Astrocyte (in vitro differentiated cells and primary cell): ENCODE measurements at places on chromosomes 11 and 22. TPM values are rescaled to one million over a fixed set of nuclear protein-coding genes. Genes with fewer than 3 reads are reported as not detected.
A peak's percentile ranks its signal among the peaks of the same experiment; 100 is the strongest.

DNA sequence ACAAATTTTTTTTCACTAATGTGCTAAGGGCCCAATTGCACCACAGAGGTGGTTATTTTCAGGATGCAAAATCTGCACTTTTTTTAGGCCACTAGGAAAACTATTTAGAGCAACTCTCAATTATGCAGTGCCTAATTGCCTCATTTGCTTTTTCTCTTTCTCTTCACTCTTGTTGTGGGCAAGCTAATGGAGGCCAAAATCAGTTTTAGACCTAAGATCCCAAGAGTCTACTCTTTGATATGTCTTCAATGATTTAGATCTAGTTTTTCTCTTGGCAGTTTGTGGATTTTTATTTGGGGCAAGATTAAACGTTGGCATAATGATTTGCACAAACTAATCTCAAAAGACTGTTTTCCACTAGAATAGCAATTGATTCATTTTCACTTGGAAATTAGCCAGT, 1996.9 kb downstream of the LRRC4C start:
- no peak for DNase-seq

GRCh38 chr11:59459916-59460315, 3.2 kb downstream of the OR4D6 start:
- no peak for DNase-seq

Gene C22orf15
- total RNA-seq: 0.38 and 0.39 TPM in 2 replicates

DNA sequence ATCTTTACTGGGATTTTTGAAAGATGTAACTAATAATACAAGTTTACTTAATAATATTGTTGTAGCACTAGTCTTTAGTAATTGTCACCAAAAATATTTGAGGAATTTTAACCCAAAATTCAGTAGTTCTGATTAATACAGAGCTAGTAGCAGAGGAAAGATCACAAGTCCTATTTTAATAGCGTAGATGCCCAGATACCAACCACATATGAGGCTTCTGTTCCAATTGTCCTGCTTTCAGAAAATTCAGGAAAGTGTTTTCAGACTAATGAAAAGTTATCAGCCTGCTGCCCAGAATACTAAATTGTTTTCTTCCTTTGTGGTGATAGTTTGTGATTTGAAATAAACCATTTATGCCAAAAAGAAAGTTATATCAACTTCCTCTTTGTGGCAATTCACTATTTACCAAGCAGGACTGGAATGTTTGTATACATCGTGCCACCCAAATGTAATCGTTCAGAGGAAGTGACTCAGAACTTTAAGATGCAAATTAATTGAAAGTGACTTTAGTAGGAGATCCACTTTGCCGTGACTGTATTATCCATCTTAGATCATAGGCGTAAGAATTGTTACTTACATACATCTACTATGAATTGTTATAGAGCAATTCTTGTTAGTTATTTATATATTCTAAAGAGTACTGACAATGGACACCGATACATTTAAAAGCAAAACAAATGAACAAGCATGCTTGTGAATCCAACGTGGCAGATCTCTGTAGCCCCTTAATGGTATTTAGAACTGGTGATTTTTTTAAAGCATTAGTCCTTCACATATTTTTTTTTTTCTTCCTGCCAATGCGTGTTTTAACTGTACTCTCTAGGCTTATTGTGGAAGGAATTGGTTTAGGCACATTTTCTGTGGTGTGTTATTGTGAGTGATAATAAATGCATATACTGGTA, 231.0 kb downstream of the DDX10 start:
- peak; percentile 55 for DNase-seq

GRCh38 chr11:20029193-20029592, 131.1 kb downstream of the DBX1 start:
- no peak for DNase-seq

Gene ROBO4
- total RNA-seq: 0.25 TPM in 1 of 2 replicates, not detected in the other

Gene TTC28
- 23.2 and 24.4 TPM in 2 replicates for total RNA-seq

Gene GAS2L1
- total RNA-seq: 24.3 and 26.0 TPM in 2 replicates

Gene NXPE1
- not detected in 2 replicates for total RNA-seq

Gene PTPN5
- 0.07 TPM in 1 of 2 replicates, not detected in the other for total RNA-seq

Gene OR8G5
- not detected in 2 replicates for total RNA-seq

GRCh38 chr11:61279934-61280659, 15.0 kb downstream of the VWCE start:
- peak; percentile 26 for DNase-seq

DNA sequence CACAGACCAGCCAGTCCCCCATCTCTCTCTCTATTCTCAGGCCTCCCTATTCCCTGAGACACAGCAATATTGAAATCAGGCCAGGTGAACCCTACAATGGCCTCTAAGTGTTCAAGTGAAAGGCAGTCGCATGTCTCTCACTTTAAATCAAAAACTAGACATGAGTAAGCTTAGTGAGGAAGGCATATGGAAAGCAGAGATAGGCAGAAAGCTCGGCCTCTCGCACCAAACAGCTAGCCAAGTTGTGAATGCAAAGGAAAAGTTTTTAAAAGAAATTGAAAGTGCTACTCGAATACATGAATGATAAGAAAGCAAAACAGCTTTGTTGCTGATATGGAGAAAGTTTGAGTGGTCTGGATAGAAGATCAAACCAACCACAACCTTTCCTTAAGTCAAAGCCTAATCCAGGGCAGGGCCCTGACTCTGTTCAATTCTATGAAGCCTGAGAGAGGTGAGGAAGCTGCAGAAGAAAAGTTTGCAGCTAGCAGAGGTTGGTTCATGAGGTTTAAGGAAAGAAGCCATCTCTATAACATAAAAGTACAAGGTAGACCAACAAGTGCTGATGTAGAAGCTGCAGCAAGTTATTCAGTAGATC, 19.8 kb upstream of the MPZL2 start:
- DNase-seq: no peak

GRCh38 chr11:18056561-18057181, 10.6 kb upstream of the TPH1 start:
- no peak for DNase-seq

- DNase-seq: no peak
Observed at GRCh38 chr22:29469755-29470154, 10.3 kb upstream of the NEFH start.

GRCh38 chr11:131896978-131897615, 526.7 kb downstream of the NTM start:
- DNase-seq: no peak

DNA sequence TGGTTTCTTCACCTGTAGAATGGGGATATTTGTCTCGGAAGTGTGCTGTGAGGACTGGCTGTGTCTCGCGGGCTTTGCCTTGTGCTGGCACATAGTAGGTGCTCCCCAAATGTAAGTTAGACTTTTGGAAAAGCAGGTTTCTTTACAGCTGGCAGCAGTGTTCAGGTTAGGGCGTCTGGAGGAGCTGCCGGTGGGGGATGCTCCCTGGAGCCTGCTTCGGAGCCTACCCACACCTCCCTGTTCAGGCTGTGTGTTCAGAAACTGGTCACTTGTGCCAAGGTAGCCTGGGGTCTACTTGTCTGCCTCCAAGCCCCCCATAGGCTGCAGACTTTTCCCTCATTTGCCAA, 60.0 kb downstream of the OTOG start:
- no peak for DNase-seq

GRCh38 chr22:45866126-45866645, 110.8 kb downstream of the WNT7B start:
- no peak for DNase-seq

DNA sequence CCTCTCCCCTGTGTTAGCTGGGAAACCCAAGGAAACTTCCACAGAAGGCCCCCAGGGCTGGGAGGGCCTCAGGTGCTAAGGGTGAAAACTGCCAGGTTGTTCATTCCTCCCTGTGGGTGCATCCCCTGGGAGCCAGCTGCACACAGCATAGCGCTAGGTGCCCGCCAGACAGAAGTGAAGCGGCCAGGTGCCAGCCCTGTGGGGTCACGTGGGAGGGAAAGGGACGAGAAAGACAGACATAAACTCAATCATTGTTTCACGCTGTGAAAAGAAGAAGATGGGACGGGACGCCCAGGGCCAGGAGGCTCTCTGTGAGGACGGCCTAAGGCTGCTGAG, 31.6 kb upstream of the HMOX1 start:
- DNase-seq: no peak

DNA sequence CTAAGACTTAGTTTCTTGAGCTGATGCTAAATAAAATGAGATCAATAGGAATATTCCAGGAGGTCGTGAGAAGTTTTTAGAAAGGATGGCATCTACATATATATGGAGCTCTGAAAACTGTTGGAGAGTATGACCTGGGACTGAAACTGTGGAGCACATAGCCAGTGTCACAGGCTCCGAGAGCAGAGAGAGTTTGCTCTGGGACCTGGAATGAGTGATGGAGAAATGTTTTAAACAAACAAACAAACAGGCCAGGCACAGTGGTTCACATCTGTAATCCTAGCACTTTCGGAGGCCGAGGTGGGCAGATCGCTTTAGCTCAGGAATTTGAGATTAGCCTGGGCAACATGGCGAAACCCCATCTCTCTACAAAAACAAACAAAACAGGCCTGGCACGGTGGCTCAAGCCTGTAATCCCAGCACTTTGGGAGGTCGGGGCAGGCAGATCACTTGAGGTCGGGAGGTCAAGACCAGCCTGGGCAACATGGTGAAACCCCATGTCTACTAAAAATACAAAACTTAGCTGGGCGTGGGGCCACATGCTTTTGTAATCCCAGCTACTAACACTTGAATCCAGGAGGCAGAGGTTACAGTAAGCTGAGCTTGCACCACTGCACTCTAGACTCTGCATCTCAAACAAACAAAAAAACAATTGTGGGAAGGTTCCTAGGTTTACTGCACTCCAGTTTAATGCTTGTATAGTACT, 67.1 kb downstream of the SLC35F2 start:
- no peak for DNase-seq

Gene TIMP3
- total RNA-seq: 145 and 158 TPM in 2 replicates

DNA sequence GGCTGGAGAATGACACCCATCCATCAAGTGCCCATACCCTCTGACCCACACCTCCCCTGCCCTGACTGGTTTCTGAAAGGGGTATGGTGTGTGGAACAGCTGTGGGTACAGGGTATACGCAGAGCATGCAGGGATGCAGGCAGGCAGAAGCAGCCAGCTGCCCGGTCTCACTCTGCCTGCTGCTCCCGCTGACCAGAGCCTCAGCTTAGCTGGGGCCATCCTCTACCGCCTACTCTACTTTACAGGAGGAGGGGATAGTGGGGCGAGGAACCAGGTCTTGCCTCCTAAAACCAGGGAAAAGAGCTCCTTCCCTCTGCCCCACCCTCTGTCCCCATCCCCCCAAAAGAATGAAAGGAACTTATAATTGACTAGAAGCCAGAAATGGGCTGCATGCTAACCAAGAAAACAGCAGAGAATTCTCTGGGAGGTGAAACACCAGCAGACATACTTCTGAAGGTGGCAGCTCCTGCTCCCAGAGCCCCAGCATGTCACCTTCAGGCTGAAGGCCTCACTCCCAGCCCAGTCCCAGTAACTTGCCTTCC, 13.0 kb upstream of the CHRM4 start:
- no peak for DNase-seq

GRCh38 chr11:64759722-64760719, at the start of gene PYGM:
Gene PYGM (minus strand): TSS chr11:64759974. CDS start chr11:64759898, 76 bp downstream.
- DNase-seq: no peak

DNA sequence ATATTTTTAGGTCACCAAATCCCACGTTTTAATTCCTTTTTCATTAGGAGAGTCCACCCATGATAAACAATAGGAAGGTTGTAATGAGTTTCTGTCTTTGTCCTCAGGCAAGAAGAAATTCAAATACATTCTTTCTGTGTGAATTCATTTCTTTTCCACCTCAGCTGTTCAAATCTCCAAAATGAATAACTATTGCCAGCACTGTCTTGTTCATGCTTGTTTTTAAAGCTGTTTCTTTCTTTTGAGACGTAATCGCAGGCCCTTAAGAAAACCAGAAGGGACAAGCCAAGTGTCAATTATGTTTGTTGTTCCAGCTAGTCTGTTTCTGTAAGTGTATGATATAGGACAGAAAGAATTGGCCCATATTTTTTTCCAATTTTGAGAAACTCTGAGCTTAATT, 20.2 kb downstream of the MMP27 start:
- peak; percentile 16 for DNase-seq

DNA sequence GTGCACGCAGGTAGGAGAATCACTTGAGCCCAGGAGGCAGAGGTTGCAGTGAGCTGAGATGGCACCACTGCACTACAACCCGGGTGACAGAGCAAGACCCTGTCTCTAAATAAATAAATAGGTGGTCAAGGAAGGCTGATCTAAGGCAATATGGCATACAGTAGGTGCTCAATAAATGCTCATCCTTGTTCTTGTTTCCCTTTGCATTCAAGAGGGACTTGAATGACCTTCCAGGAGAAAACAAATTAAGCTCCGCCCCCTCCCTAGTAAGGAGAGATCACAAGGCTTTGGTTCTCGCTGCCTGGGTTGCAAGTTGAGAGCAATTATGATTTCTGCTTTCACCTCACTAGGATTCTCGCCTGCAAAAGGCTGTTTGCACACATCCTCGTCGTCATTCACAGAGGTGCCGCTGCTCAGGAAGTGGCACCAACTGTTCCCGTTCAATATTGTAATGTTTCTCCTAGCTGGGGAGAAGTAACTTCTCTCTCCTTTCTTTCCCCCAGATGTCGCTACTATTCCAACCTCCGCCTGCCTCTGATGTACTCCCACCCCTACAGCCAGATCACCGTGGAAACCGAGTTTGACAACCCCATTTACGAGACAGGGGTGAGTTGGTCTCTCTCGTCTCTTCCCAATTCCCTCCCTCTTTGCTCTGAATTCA, 51.8 kb upstream of the ASPHD2 start:
- DNase-seq: no peak

- no peak for DNase-seq
Observed at GRCh38 chr11:19808076-19808911, 95.7 kb downstream of the NAV2 start.

Gene MRGPRX2
- not detected in 2 replicates for total RNA-seq

- no peak for DNase-seq
Observed at GRCh38 chr22:19680911-19681862, 33.1 kb upstream of the SEPTIN5 start.

- no peak for DNase-seq
Observed at GRCh38 chr11:68411501-68411991, 49.0 kb upstream of the PPP6R3 start.

DNA sequence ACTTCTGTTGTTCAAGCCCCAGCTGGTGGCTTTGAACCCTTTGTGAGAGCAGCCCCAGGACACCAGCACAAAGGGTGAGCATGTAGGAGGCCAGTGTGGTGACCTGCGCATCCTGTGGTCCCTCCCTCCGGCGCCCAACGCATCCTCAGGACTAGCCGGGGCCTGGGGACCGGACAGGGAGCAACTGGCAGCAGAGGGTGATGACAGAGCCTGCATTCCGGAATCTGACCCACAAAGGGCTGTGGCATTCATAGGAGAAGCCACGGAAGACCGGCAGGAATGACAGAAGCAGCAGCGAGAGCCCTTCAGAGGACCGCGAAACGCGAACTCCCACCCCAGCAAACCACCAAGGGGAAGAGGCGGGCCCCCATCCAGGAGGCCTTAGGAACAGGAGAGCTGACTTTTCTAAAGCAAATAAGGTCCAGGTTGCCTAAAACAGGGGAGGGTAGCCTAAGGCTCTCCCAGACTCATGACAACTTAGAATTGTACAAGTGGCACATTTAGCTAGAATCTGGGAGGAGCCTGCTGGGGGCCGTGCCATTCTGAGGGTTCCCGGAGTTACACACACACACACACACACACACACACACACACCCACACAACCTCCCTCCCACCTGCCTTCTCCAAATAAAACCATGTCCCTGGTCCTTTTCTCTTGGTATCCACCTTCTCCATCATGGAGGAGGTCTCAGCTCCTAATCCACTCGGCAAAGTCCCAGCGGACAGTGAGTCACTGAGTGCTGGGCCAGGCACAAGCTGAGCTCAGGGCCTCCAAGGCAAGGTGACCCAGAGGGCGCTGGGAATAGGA, 232.7 kb downstream of the CTTN start:
- DNase-seq: no peak

Gene GRM5
- 0.30 and 0.70 TPM in 2 replicates for total RNA-seq

Gene F2
- total RNA-seq: 0.57 and 0.60 TPM in 2 replicates

Gene KRTAP5-7
- total RNA-seq: not detected in 2 replicates
